ENCODE measurements at places on chromosomes 1 and 21.

- no peak for DNase-seq
Observed at GRCh38 chr21:37028570-37028969, 22.1 kb downstream of the RIPPLY3 start.

DNA sequence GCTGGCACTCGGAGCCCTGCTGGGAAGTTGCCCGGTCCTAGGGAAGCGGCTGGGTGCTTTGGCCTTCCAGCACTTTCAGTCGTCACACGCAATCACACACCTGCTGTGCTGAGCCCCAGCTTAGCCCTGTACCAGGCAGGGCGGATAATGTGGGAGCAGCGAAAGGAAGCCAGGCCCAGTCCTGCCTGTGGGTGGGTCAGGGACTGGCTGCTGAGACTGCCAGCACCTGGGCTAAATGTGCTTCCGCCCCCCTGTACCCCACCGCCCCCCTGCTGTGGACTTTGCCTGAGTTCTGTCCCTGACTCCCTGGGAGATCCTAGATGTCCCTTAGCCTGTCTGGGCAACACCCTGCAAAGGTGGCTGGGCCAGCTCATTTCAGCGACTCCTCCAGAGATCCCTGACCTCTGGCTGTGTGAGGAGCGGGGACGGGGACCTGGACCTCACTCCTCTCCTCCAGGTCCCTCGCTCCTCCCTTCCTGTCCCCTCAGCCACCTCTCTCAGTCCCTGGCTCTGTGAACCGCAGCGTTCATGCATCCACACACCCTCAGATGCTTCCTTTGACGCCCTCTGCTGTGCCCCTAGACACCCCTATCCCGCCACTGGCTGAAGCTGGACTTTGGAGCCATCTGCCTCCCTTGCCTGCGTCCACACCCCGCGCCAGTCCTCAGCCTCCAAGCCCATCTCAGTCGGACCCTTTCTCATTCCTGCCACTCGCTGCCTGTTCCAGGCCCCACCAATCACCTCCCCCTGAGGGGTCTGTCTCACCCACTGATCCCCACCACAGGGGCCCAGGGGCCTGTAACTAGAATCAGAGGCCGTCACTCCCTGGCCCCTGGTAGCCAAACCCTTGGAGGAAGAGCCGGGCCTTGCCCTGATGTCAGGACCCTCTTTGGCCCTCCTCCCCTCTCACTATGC is 1.4 kb downstream of the MMEL1 start:
- DNase-seq: no peak

- DNase-seq: no peak
Observed at GRCh38 chr1:167082511-167083027, 7.6 kb downstream of the GPA33 start.

DNA sequence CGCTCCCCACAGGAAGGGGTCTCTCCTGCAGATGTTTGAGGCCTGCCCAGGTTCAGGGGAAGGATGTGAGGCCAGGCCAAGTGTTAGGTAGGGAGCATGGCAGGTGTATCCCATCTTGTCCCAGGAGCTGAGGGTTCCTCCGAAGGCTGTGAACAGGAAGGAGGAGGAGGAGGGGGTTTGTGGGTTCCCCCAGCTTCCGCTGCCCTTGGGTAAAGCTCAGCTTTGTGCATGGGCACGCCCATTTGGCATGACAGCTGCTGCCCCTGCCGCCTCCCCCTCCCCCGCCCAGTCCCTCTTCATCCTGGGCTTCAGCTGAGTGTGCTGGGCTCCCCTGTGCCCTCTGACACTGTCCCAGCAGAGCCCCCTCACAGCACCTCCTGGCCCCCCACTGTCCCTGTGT is 25.5 kb downstream of the TNFRSF8 start:
- no peak for DNase-seq

DNA sequence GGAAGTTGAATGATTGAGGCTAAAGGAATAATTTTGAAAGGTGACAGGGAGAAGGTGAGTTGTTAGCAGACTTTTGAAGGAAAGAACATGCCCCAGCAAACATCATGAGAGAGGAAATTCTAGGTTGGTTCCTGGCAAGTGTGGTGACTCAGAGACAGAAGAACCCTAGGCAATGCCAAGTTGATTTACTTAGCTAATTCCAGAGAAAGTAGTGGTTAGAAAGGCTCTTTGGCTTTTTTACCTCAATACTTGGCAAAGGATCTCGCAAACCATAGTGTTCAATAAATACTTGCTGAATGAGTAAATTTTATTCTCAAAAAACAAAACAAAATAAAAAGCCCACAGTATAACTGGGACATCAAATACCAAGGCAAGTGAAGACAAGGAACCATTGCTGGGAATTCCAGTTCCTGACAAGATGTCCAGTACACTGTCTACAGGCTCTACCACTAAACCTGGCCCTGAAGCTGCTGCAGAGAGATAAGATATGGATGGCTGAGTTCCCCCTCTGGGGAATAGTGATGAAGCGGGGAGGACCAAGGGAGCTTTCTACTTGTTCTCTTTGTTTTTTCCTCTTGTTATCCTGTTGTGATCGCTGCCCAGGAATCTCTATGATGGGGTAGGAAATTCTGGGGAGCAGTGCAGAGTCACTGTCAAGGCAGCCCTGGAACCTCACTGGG is 48.2 kb downstream of the IL12RB2 start:
- DNase-seq: no peak

GRCh38 chr1:59814180-59814900 is 409 bp upstream of the HOOK1 start:
- DNase-seq: peak; percentile 76

GRCh38 chr1:32948390-32948722 is 16.3 kb downstream of the RNF19B start:
- no peak for DNase-seq

GRCh38 chr1:161045736-161046604 is at the start of gene USF1:
Gene USF1 (minus strand): TSS chr1:161045977. CDS start chr1:161043275, 2,702 bp downstream.
- DNase-seq: peak; percentile 85

- DNase-seq: no peak
Observed at GRCh38 chr1:203381151-203381751, 30.3 kb upstream of the FMOD start.

GRCh38 chr1:10671090-10671489 is 125.4 kb downstream of the CASZ1 start:
- no peak for DNase-seq

DNA sequence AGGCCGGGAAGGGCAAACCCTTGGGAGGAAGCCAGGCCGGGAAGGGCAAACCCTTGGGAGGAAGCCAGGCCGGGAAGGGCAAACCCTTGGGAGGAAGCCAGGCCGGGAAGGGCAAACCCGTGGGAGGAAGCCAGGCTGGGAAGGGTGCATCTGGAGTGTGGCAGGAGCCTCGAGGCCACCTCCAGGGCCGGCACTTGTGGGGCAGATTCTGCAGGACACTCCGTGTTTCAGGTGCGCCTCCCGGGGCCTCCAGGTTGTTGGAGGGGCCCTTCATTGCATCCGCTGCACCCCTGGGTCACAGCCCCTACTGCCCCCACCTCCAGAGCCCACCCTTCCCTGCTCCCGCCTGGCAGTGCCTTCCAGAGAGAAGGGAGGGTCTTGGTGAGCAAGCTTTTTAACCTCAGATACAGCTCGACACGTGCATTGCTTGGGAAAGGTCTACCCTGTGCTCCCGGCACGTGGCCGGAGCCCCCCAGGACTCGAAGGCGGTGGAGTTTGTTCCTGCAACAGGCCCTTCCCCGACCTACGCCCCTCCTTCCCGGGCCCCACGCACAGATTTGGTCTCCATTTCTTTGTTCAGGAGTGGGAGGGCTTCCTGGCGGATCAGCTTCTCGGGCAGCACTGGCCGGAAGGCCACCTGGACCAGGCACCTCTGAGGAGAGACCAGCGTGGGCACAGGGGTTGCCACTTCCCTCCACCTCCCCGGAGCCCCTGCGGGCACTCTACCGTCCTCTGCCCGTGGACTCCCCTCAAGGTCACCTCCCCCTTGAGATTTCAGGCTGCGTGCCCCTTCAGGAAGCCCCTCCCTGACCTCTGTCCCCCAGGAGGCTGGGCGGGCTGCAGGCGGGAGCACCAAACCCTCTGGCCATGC is 9.4 kb upstream of the TMEM52 start:
- no peak for DNase-seq

DNA sequence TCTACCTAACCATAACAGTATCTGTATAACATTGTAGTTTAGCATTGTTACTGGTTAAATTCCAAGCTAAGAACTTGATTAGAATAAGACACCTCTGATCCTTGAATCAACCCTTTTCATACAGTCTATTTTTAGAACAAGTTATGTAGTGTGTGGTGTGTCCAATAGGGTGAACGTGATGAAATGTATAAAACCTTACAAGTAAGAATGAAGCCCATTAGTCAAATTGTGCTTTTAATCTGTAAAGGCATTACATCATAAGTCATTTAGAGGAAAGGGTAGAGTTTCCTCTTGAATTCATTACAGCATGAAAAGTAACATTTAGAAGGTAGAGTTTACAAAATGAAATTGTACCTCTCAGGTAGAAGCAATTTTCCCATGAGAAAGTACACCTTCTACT is 479.2 kb downstream of the LTN1 start:
- DNase-seq: no peak

- DNase-seq: no peak
Observed at GRCh38 chr1:224300346-224300745, 29.6 kb downstream of the NVL start.

GRCh38 chr21:37427221-37427620 is 60.6 kb downstream of the DYRK1A start:
- no peak for DNase-seq

- no peak for DNase-seq
Observed at GRCh38 chr1:57447551-57447950, 23.7 kb upstream of the DAB1 start.

GRCh38 chr1:205226868-205227583 is 720 bp upstream of the TMCC2 start:
- no peak for DNase-seq

DNA sequence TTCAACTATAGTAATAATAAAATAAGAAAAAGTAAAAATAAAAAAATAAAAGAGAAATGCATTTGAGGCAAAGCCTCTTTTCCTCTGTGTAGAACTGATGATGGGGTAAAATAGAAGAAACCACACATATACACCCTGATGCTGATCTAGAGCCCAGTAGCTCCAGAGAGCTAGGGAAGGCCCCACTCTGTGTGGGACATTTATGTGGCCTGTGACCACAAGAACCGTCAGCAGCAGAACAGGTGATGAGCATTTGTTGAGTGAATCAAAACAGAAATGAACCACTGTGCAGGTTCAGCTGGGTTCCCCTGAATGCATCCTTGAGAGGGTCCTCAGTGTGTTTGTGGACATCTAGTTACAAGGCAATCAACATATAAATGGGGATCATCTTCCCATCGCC is 221.8 kb upstream of the HOOK1 start:
- no peak for DNase-seq

DNA sequence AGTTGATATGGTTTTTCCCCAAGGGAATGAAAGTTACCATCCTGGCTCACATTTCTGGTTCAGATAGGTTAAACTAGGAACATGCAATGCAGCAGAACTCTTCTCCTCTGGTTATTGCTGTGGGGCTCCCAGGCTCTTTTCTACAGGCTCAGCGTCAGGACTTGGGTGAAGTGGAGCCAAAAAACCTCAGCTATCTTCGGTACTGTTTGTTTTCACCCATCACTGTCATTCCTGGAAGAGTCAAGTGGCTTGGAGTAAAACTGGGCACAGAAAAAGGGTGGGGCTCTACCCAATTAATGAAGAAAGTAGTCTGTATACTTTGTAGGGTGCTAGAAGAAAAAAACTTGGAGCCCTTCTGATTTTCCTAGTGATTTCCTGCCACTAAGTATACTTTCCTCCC is 9.4 kb downstream of the WNT2B start:
- DNase-seq: no peak

- DNase-seq: peak; percentile 9
Observed at GRCh38 chr1:166166698-166167571, at the start of gene FAM78B. Gene FAM78B (minus strand): TSS chr1:166167001. CDS start chr1:166166248, 753 bp downstream.

GRCh38 chr1:99657213-99658030 is 11.5 kb downstream of the PALMD start:
- DNase-seq: no peak

GRCh38 chr1:177282976-177283375 is 112.2 kb downstream of the BRINP2 start:
- DNase-seq: no peak

GRCh38 chr1:11749203-11749689 is 12.7 kb upstream of the C1orf167 start:
- DNase-seq: no peak

GRCh38 chr21:35737899-35738346 is 322.4 kb downstream of the SETD4 start:
- no peak for DNase-seq

DNA sequence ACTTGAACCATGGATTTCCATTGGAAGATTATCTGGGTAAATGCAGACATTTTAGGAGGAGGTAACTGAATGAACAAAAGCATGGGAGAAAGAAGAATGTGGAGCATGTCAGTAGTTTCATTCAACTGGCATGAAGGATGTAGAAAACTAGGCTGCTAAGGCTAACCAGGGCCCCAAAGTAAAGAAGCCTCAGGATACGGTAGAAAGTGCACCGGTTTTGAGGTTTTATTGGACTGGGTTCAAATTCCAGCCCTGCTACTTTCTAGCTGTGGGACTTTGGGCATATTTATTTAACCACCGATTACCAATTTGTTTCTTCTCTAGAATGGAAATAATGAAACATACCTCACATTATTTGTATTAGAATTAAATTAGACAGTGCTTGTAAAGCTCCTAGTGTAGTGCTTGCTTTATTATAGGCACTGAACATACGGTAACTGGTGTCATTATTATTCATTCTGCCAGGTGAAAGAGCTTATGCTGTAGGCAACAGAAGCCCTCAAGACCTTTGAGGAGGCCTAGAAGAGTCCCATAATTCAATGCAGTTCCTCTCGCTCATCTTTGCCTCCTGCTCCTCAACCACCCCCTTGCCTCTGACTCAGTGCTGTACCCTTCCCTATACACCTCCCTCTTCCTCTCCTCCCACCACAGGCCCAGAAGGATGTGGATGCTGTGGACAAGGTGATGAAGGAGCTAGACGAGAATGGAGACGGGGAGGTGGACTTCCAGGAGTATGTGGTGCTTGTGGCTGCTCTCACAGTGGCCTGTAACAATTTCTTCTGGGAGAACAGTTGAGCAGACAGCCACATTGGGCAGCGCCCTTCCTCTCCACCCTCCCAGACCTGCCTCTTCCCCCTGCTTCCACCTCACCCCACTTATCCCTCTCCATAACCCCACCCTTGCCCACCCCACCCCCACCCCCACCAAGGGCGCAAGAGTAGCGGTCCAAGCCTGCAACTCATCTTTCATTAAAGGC is 2.5 kb upstream of the CHTOP start:
- DNase-seq: no peak

DNA sequence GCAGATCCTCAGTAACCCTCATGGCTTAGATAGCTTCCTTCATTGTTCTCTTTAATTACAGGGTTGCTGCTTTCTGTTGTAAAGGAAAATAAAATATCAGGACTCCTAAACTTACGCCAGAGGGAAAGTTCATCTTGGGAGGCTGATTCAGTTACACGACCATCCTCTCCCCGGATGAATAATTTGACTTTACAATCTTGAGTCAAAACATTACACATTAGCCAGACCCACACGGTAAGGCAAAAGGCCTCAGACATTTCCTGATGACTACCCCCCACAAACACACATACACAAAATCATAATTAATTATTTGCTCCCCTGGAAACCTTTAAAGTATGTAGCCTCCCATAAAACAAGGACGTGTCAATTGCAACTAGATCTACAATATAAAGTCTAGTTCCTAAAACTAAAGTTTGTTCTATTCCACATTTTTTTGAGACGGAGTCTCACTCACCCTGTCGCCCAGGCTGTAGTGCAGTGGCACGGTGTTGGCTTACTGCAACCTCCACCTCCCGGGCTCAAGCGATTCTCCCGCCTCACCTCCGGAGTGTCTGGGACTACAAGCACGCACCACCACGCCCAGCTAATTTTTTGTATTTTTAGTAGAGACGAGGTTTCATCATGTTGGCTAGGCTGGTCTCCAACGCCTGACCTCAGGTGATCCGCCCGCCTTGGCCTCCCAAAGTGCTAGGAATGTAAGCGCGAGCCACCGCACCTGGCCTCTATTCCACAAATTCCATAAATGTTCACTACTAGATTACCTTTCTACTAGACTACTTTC is 830 bp upstream of the PRDX1 start:
- no peak for DNase-seq

All from stimulated activated CD8-positive, alpha-beta memory T cell treated with anti-CD3 and anti-CD28 coated beads, Interleukin-2, amount 100 ng/mL, for 1 hour (primary cell).